ENCODE measurements at places on chromosomes 5 and 9. TPM values are rescaled to one million over a fixed set of nuclear protein-coding genes. Genes with fewer than 3 reads are reported as not detected.

GRCh38 chr5:170144286-170145023, 38.8 kb downstream of the FOXI1 start:
- H3K36me3 ChIP-seq = no peaks in the 10 kb centered on the region
- no peaks in the 10 kb centered on the region for H3K27me3 ChIP-seq
- H3K4me1 ChIP-seq = no peaks in the 10 kb centered on the region
- no peak overlapping the region for H3K4me3 ChIP-seq
- peak overlapping the region; percentile 14 for H3K27ac ChIP-seq
- no peak for DNase-seq

DNA sequence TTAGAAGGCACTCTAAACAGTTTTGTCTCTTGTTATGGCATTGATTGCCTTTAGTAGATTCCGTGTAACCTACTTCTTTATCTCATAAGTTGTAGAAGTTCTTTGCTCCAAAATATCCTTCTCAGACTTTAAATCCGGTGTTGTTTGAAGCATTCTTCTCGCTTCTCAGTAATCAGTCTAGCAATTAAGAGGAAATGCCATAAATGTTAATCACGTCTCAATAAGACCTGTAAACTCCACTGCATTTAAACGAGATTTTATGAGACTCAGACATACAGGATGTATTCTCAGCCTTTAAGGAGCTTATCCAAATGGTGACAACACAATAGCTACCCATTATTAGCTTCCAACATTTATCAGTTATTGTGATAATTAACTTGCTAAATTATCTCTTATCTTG, 7.7 kb upstream of the C5 start:
- no peak overlapping the region for H3K4me3 ChIP-seq
- no peaks in the 10 kb centered on the region for H3K27me3 ChIP-seq
- H3K36me3 ChIP-seq = no peaks in the 10 kb centered on the region
- no peak overlapping the region for H3K27ac ChIP-seq
- no peaks in the 10 kb centered on the region for H3K4me1 ChIP-seq

ADRA1B gene
- 0.88 TPM for total RNA-seq

DBN1 gene
- total RNA-seq = 30.7 TPM
